CD4-positive, alpha-beta memory T cell (primary cell): ENCODE measurements at places on chromosomes 3 and 15. TPM values are rescaled to one million over a fixed set of nuclear protein-coding genes. Genes with fewer than 3 reads are reported as not detected.

- no peak for DNase-seq
Observed at GRCh38 chr15:75063889-75064288, 40.5 kb downstream of the PPCDC start.

DNA sequence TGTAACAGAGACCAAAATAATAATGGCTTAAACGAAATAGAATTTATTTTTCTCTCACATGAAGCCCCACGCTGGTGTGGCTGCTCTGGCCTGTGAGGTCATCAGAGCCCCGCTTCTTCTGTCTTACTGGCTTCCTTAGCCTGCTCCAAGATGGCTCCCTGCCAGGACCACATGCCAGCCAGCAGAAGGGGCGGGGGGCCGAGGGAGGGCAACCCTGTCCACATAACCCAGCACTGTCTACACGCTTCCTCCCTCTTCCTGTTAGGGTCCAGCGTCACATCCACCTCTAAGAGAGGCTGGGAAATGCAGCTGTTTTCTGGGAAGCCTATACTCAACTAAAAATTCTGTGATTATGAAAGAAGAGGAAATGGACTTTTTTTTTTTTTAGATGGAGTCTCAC lies 107.9 kb upstream of the DLG1 start:
- DNase-seq, result no peak

- DNase-seq, result no peak
Observed at GRCh38 chr3:60803216-60804173, 447.8 kb downstream of the FHIT start.

GRCh38 chr3:192899540-192899982 lies 18.1 kb downstream of the MB21D2 start:
- no peak for DNase-seq

- no peak for DNase-seq
Observed at GRCh38 chr3:65558826-65559225, 479.9 kb downstream of the MAGI1 start.

DNA sequence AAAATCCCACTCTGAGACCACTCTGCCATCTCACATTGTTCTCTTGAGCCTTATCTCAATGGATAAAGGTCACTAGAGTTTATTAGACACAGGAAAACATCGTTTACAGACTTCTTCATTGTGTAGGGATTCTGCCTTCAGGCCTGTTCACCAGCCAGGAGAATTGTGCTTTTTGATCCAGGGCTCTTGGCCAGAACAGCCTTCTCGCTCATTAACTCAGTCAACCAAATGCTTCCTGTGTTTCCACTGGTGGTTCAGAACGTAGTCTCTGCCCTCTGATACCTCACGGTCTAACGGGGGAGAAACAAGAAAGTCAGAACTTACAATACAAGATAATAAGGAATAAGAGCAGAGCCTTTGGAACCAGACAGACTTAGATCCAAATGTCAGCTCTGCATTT lies 54.2 kb upstream of the TSEN2 start:
- no peak for DNase-seq

DNA sequence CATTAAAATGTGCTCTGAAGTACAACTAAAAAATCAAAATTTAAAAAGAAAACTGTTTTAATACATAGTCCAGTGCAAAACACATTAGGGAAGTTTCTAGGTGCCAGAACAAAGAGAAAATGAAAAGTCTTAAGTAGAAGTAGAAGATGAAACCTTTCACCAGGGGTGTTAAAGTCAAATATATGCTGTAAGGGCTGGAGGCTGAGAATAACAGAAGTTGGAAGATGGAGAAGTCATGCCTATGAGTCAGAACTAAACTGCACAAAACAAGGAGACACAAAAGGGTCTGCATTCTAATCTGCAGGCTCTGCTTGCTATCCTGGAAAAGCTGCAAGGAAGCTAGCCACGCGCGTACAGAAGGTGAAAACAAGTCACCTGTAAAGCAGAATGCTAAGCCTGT lies 48.7 kb upstream of the CPB1 start:
- DNase-seq, result no peak

GRCh38 chr3:187639927-187640568 lies 30.1 kb downstream of the SST start:
- DNase-seq, result no peak

- DNase-seq, result no peak
Observed at GRCh38 chr3:162262129-162262528, 765.5 kb downstream of the OTOL1 start.

DNA sequence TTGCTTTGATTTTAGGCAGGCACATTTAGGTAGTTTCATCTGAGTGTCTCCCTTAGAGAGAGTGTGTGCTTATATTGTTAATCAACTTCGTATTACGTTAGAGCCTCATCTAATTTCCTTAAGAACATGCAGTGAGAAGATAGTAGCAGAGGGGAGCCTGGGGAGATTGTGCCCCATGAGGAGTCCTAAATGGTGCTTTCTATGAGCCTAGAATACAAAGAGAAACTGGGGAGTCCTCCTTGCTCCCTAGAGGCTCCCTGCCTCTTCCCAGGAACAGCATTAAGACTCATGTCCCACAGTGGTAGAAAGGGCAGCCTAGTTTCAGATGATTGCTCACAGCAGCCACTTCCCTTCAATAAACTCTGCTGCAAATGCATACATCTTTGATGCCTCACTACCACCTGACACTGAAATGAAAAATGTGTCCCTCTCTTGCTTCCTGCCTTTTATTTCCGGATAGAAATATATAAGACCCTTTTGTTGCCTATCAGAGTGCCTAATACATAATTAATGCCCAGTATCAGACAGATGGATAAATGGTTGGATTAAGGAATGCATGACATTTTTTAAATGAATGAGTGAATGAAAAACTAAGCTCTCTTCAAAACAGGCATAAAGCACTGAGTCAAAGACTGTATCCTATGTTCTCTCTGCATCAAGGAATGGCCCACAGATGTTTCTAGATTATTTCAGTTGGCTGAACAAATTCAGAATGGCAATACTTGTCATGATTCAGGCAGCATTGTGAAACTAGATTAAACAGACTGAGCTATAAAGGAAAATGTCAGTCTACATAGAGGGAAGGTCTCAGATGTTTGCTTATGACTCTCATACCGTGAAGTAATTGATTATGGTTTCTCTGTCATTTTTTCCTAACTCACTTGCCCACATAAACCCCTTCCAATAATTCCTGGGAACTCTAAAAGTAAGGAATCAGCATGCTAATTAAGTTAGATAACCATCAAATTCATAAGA lies 362.1 kb downstream of the LRRC3B start:
- DNase-seq, result no peak

The MASP1 gene
- not detected for total RNA-seq

The PTH1R gene
- not detected for total RNA-seq

The ERC2 gene
- total RNA-seq, result not detected

The TMEM212 gene
- total RNA-seq, result not detected

The CSNK1G1 gene
- total RNA-seq, result 27.3 TPM

The CADPS gene
- not detected for total RNA-seq

The TTBK2 gene
- total RNA-seq, result 28.2 TPM
